NCI-H187 (cell line): ENCODE measurements at places on chromosomes 6 and 20.

DNA sequence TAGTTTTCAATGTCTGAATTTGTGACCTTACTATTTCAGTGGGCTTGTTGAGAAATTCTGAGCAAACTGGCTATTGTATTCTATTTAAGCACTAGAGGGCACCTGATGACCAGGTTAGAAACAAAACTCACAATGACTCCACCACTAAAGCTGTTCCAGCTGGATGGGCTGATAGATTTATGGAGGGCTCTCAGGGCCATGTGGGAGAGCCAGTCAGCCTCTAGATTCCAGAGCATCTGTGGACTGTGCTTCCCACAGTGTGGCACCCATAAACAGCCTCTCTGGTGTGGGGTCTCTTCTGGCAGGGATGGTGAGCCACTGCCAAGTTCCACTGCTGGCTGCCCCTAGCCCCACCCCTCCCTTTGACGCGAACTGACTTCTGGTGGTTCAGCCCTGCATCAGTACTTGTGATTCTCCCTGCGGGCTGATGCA, 29.2 kb downstream of the C6orf58 start:
- DNase-seq: no peak

DNA sequence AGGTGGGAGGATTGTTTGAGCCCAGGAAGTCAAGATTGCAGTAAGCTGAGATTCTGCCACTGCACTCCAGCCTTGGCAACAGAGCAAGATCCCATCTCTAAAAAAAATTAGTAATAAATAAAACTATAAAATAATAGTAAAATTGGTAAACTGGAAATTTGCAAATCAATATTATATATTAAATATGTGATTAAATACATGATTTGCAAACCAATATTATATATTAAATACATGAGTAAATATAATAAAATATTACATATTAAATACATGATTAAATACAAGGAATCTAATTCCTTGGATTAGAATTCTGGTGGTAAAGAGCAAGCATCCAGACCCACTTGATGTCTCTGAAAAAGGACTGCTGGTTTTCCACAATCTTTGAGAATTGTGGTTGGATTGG, 35.8 kb downstream of the FUT9 start:
- no peak for DNase-seq

DNA sequence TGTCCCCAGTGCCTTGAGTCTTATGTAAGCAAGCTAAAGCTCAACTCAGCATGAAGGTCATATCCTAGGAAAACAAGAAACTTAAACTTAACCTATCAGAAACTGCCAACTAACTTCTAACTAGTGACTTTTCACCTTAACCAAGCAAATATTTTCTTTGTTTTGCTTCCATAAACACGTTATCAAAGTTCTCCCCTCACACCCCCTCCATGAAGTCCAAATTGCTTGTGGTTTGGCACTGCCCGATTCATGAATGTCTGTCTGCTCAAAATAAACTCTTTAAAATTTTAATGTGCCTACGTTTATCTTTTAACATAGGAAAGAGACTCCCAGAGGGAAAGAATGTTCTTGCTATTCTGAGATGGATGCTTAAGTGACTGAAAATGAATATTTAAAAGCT, 34.9 kb downstream of the GSTA2 start:
- DNase-seq: no peak

- DNase-seq: no peak
Measured at GRCh38 chr20:25459916-25460535, 52.6 kb downstream of the GINS1 start.

- DNase-seq: no peak
Measured at GRCh38 chr20:56630506-56631317, 1.6 kb downstream of the TFAP2C start.

- no peak for DNase-seq
Measured at GRCh38 chr20:48538058-48538825, 289.6 kb downstream of the PREX1 start.

- DNase-seq: no peak
Measured at GRCh38 chr6:100453701-100454521, 10.8 kb downstream of the SIM1 start.

- no peak for DNase-seq
Measured at GRCh38 chr6:36444470-36444869, 1.7 kb downstream of the KCTD20 start.

- DNase-seq: no peak
Measured at GRCh38 chr6:124445581-124445980, 516.7 kb upstream of the RNF217 start.

- no peak for DNase-seq
Measured at GRCh38 chr6:159304641-159305040, 135.4 kb downstream of the FNDC1 start.

GRCh38 chr20:8386991-8387390, 254.9 kb downstream of the PLCB1 start:
- no peak for DNase-seq

DNA sequence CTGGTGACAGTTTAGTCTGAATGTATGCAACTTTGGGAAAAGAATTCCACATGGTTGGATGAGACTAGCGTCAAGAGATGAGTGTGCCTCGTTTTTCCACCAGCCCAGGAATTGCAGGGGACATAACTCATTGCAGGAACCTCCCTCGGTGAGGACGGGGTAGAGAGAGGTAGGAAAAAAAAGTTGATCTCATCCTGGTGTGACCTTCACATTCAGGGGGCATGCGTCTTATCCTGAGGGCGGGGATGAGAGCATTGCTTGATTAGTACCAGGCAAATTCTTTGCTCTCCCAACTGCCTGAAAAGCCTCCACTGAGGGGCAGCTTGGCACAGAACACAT, 11.8 kb downstream of the TLDC2 start:
- DNase-seq: no peak

- no peak for DNase-seq
Measured at GRCh38 chr20:22001886-22002285, 296.4 kb downstream of the PAX1 start.

DNA sequence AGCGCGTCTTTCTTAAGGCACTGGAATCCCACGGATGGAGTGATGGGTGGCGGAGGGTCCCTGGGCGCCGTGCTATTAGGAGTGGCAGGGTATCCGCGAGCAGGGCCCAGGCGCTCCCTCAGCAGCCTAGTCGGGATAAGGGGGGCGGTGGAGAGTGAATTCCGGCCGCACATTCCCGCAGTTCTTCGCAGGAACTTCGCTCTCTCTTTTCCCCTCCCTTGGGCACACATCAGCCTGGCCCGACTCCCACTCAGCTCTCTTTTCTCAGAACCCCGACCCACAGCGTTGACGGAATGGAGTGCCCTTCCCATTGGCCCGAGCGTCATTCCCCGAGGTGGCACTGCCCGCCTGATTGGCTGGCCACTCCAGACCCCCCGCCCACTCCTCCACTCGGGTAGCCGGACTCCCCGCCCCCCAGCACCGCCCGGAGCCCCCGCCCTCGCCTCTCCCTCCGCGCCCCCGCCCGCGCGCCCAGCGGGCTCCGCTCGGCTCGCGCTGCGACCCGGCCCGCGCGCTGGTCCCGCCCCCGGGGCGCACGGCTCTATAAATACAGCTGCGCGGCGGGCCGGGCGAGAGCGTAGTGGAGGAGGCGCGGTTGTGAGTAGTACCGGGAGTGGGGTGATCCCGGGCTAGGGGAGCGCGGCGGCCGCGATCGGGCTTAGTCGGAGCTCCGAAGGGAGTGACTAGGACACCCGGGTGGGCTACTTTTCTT, at the start of gene ID4:
Gene ID4 (plus strand): TSS at position 572 of the 712 bp plus-strand sequence. CDS start 385 bp downstream, outside the sequence.
- DNase-seq: peak; percentile 76

DNA sequence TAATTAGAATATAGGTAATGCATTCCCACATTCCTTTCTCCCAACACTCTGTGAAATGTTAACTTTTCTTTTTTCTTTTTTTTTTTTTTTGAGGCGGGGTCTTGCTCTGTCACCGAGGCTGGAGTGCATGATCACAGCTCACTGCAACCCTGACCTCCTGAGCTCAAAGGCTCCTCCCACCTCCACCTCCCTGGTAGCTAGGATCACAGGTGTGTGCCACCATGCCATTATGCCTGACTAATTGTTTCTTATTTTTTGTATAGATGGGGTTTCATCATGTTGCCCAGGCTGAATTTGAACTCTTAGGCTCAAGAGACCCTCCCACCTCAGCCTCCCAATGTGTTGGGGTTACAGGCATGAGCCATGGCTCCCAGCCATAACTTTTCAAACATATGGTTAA, 135.7 kb upstream of the SHLD1 start:
- no peak for DNase-seq

- DNase-seq: no peak
Measured at GRCh38 chr6:369559-370431, 21.8 kb upstream of the IRF4 start.

DNA sequence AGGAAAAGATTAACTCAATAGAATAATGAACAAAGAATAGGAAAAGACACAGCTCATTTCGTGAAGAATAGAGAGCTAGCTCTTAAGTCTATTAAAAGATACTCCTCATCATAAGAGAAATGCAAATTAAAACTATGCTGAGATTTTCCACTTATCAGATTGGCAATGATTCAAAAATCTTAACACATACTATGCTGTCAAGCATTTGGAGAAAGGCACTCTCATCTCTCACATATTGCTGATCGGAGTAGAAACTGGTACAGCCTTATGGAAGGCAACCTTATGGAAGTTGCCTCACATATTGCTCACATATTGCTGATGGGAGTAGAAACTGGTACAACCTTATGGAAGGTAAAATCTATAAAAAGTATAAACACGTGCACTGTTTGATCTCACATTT, 21.4 kb upstream of the PLAGL1 start:
- no peak for DNase-seq

DNA sequence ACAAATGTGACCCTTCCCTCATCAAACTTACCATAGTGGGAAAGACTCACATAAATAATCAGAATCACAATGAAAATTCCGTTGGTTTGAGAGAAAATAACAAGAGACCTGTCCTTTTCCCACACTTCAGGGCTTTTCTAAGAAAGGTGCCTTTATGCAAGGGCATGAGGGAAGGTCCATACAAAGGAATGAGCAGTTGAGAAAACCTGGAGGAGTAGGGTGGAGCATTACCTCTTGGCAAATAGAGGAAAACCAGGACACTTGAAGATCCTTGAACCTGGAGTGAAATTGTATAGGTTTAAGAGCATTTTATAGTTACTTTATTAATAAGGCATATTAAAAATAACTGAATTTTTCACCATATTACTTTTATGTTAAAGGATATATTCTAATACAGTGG, 54.3 kb downstream of the UBR2 start:
- DNase-seq: no peak

- DNase-seq: no peak
Measured at GRCh38 chr6:36671687-36672375, 6.7 kb upstream of the CDKN1A start.

DNA sequence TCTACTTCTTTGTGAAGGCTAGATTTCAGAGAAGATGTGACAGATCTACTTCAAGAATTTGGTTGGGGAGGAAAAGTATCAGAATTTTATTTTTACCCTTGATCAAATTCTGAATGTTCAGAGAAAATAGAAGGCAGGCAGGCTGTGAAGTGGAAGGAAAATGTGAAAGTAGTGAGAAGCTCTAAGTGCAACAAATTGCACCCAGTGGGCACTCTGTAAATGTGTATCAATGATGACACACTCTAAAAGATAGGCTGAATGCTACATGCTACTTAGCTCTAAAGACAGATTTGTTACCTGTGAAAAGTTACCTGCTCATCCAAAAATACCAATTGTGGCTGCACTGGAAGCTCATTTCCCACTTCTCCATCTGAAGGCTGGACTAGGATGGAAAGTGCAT, 438.6 kb downstream of the PKHD1 start:
- no peak for DNase-seq

DNA sequence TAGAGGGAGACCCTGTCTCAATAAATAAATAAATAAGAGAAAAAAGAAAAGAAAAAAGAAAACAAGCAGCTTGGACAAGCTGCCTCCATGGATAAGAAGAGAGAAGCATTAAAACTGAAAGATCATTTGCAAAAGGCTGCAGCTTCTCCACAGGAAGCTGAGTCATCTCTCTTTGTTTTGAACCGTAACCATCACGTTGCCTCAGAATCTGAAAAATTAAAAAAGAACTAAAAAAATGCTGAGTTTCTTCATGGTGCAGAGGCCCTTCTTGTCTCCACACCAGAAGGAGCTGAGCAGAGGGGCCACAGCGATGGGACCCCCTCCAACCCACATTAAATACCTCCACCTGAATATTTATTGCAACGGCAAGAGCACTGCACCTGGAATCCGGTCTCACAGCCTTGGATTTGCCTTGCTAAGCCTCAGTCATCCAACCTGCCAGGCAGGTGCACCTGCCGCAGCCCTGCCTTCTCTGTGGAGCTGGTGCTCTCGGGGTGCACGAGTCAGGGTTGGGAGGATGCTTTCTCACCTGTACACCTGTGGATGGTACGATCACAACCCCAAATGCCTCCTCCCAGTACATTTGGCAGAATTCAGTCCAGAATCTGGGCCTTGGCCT, 28.1 kb downstream of the TOX2 start:
- DNase-seq: peak; percentile 32

DNA sequence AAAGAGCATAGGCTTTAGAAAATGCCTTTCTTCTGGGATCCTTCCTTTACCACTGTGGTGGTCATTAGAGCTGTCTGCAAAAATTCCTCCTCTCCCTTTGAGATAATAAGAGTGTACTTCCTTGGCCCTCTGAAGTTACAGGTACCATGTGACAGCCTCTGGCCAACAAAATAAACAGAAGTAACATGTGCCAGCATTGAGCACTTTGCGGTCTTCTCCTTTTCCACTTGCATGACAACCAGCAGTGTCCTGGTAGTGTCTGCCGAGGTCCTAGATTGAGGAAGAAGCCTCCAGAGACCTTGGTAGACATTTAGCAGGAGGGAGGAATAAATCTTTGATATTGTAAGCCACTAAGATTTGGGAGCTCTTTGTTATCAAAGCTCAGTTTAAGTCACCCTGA, 87.5 kb upstream of the ARID1B start:
- DNase-seq: no peak

DNA sequence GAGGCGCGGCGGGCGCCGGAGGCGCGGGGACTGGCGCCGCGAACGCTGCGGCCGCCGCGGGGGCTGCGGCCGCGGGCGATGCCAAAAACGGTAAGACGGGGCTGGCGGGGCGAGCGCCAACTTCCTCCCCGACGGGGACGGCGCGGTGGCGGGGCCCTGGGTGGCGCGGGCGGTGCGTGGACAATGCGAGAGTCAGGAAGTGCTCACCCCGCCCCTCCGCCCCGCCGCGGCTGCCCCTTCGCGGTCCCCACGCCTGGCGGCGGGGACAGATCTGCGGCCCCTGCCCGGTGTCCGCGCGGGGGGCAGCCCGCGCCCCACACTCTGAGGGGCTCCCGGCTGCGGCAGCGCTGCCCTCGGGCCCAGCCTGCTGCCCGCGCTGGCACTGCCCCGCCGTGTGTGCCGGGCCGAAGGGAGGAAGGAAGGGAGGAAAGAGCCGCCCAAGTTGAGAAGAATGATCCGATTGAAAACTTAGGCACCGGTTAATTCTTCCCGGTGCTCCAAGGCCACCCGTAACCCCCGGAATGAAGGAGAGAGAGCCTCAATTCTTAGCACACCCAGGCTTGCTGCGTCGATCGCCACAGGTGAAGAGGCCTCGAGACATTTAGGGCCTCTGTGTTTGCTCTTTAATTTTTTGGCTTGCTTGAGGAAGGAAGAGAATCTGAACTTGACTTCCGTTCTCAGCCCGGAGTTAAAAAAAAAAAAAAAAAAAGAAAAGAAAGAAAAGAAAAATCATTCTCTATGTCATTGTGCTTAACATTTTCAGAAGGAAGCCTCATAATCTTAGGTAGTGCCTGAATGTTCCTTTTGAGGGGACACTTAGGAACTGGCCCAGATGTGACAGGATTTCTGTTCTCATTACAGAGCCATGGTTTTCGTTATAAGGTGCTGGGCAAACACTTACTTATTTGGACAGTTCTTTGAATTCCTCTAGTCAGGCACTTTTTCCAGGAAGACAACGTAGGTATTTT, 982 bp downstream of the HECA start:
- DNase-seq: no peak

GRCh38 chr6:12160326-12160725, 129.8 kb upstream of the EDN1 start:
- no peak for DNase-seq

GRCh38 chr6:56909115-56909907, 45.6 kb upstream of the BEND6 start:
- DNase-seq: no peak
